ENCODE measurements at places on chromosomes 16 and 17.

DNA sequence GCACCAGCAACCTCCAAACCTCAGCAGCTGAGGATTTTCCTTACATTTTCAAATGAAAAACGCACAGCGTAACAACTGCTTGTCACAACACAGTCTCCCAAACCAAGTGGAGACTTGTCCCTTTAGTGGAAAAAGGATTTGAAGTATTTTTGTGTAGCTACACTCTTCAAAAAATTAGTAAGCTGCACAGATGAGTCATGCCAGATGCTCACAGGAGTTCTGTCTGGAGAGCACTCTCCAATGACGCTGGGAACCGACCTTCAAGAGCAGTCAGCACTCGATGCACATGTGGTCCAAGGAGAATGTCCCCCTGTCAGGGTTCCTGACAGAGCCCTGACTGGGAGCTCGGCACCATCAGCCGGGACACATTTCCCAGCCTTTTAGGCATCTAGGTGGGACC, 39.8 kb downstream of the MAP1LC3B start:
- no peak for DNase-seq

DNA sequence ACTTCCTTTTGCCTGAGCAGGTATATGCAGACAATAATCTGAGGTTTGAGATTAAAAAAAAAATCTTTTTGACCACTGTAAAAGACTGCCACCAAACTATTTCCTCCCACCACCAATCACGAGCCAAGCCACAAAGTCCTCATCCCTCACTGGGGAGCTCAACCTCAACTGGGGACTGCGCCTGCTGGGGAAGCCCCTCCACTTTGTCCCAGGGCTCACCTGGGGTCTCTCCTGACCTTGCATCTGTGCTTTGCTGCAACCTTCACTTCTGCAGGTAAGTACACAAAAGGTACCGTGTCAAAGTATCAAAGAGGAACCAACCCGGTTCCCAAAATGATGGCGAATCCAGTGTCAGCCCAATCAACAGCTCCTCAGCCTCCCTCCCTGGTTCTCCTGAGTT, 35.5 kb downstream of the TLE7 start:
- no peak for DNase-seq

GRCh38 chr17:57142925-57143324, 57.9 kb downstream of the AKAP1 start:
- no peak for DNase-seq

GRCh38 chr16:3035289-3035971, 1.3 kb downstream of the BICDL2 start:
- no peak for DNase-seq

DNA sequence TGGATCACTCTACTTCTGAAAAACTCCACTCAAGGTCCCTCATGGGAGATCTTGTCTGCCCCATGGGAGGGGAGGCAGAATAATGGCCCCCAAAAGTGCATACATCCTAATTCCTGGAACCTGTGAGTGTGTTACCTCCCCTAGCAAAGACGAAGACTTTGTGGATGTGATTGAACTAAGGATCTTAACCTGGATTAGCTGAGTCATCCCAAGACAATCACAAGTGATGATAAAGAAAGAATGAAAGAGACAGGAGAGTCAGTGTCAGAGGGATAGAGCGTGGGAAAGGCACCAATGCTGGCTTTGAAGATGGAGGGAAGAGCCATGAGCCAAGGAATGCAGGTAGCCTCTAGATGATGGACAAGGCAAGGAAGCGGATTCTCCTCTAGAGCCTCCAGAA, 374.7 kb upstream of the DYNLRB2 start:
- DNase-seq: no peak

DNA sequence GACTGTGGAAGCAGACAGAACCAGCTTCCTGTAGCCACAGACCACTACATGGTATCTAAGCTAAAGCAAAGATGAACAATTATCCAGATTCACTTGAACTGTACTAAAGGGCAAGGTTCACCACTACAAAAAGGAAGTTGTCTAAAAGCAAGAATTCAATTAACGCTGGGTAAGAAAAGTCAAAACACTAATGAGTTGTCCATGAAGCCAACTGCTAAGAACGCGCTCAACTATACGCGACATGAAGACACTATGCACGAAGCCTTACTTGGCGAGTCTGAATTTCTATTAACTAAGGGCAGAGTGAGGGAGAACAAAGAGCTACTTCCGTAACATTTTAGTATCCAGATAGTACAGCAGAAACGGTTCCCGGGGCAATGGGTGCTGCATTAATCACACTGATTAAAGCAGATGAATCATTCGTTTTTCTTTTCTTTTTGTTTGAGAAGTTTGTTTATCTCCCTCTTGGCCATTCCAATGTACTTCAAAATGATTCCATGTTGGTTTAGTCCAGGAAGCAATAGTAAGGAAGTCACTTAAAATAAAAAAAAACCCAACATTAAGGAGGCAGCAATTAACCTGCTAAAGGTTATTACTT, 2.8 kb upstream of the RPS15A start:
- DNase-seq: no peak

DNA sequence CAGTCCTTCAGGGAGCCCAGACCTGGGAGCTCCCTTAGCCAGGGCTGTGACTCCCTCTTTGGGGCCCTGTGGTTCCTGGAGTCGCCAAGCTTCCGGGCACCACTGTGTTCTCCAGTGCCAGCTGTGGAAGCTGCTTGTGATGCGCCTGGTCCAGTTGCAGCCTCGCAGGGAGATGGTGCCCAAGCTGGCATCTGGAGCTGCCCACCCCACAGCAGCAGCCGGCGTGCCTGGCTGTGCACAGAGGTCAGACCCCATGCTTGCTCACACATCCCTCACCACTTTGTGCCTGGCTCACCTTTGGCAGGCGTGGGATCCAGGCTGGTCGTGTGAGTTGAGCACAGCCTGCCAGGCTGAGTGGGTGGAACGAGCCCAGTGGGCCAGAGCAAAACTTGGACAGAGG, 18.2 kb downstream of the RHOT1 start:
- no peak for DNase-seq

- DNase-seq: no peak
Observed at GRCh38 chr17:67415291-67415690, 38.2 kb downstream of the PITPNC1 start.

GRCh38 chr17:31778523-31778922, 80.5 kb downstream of the COPRS start:
- no peak for DNase-seq
